ENCODE measurements at places on chromosomes 6 and 20.

DNA sequence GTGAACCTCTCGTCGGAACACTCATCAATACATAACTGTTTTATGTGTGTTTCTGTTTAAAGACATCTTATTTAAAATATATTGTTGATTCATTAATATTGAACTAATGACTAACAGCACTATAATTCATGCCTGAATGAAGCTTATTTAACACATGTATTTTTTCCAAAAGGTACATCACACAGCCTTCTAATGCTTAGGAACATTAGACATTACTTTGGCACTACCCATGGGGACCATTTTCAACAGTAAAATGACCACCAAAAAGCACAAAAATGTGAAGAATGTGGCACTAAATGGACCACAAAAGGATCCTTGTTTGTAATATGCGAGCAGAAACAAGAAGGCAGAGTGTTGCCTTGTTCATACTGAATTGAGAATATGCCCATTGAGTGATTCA lies 109.2 kb downstream of the CEP57L1 start:
- DNase-seq = no peak

DNA sequence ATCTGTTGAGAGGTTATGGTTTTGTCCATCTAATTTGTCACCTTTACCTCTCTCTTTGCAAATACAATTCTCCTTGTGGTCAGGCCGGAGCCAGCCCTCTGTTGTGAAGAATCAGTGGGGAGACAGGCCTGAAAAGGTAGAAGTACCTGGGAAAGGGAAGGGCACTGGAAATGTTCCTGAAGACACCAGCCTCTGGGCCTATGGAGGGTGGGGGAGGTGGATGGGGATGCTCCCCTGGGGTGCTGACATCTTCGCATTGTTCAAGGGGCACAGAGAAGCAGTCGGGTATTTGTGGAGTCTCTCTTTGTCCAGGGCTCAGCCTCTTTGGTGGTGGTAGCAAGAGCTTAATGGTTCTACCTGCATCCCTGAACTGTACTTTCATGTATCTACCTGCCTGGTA lies 24.4 kb upstream of the AFDN start:
- no peak for DNase-seq

DNA sequence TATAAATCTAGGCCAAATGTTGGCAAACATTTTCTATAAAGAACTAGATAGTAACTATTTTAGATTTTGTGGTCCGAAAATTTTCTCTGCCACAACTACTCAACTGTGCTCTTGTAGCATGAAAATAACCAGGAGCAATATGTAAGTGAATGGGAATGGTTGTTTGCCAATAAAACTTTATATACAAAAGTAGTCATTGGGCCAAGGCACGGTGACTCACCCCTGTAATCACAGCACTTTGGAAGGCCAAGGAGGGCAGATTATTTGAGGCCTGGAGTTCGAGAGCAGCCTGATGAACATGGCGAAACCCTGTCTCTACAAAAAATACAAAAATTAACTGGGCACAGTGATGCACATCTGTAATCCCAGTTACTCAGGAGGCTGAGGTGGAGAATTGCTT lies 617.1 kb downstream of the EPM2A start:
- no peak for DNase-seq

DNA sequence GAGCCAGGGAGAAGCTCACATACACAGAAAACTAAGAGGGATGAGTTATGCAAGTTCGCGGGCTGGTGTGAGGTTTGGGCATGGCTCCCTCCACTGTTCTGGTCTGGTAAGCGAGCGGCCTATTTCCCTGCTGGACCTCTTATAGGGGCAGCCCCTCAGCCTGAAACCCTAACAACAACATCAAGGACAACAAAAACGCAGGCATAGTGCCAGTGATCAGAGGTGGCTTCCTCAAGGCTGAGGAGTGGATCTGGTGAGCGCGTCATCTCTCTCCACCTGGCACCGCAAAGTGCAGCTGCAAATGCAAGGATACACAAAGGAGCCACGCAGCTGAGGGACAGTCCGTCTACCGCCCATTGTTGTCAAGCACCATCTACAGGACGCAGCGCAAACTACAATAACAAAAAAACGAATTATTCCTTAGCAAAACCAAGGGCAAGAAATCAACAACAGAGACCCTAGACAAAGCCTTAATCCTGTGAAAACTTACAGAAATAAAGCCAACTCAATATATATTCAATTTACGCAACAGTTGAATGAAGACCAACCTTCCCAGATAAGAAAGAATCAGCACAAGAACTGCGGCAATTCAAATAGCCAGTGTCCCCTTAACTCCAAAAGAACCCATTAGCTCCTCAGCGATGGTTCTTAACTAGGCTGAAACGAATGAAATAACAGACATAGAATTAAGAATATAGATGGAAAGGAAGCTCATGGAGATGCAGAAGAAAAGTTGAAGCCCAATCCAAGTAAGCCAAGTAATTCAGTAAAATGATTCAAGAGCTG lies 9.2 kb upstream of the DEFB110 start:
- DNase-seq = no peak
